Natural killer cell treated with Interleukin-12 subunit alpha and Interleukin-12 subunit beta and Interleukin-15 and Interleukin-18, amount 100 ng/mL, for 72 hours (primary cell): ENCODE measurements at places on chromosomes 6 and 20.

GRCh38 chr6:54428431-54428830 lies 120.2 kb downstream of the TINAG start:
- DNase-seq: no peak

GRCh38 chr6:145704143-145704781 lies 31.1 kb downstream of the EPM2A start:
- DNase-seq: no peak

GRCh38 chr6:93975159-93975558 lies 555.8 kb upstream of the EPHA7 start:
- no peak for DNase-seq

GRCh38 chr20:32189691-32190615 lies 17.6 kb downstream of the PLAGL2 start:
- DNase-seq: peak; percentile 69

- no peak for DNase-seq
Measured at GRCh38 chr6:154508573-154509375, 1.7 kb downstream of the CNKSR3 start.

DNA sequence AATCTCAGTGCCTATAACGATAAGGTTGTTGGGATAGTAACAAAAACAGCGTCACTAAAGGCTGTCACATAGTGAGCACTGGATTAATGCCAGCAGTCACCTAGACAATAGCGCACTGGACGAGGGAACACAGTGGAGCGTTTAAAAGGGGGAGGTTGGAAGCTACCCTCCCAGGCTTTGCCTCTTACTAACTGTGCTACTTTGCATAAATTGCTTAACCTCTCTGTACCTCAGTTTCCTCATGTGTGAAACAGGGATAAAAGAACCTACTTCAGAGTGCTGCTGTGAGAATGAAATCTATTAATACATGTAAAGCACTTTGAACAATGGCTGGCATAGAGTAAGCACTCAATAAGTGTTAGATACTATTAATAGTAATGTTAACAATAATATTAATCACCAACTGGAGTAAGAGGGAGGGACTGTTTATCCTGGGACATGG lies 10.5 kb downstream of the BCL2L1 start:
- no peak for DNase-seq

DNA sequence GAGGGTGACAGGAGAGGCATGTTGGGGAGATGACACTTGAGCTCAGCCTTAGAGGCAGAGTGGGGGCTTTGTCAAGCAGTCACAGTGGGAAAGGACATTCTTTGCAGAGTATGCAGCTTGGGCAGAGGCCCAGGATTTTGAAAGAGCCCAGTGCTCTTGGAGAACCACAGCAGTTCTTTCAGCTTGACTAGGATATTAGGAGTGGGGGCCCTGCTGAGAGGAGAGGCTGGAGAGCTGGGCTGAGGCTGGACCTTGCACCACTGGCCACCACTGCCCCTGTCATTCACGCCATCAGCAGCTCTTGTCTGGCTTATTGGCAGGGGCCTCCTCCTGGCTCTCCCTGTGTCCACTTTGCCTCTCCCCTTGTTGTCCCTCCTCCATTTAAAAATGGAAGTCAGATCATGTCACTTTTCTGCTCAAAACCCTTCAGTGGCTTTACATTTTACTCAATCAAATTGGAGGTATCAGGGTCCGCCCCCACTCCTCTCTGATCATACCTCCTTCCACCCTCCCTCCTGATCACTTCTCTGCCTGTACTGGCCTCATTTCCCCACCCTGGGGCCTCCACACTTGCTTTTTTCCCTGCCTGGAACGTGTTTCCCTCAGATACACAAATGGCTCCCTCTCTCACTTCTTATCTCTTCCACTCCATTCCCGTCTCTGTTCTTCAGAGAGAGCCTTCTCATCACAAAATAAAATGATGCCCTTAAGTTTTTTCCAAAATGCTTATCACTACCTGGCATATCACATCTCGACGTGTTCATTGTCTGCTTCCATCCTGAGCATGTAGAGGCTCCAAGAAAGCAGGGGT lies 10.5 kb downstream of the MANBAL start:
- DNase-seq: no peak

GRCh38 chr6:51648236-51648635 lies 439.2 kb downstream of the PKHD1 start:
- DNase-seq: no peak

DNA sequence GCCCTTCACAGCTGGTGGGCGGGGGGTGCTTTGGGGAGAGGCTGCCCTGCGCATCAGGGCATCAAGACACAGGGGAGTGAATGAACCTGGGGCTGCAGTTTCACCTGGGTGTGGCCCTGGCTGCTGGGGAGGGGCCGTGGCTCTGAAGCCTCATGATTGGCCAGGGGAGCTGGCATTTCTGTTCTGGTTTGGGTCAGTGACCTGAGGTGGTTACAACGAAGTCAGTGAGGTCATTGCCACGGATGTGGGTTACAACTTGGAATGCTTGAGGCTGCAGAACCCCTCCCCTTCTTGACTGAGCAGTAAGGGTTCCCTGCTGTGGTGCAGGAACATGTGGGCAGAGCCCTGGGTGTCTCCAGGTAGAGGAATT lies 3.0 kb downstream of the TCEA2 start:
- DNase-seq: peak; percentile 85

- no peak for DNase-seq
Measured at GRCh38 chr20:44223721-44224120, 13.2 kb upstream of the OSER1 start.

GRCh38 chr6:1287103-1287591 lies 24.8 kb upstream of the FOXQ1 start:
- no peak for DNase-seq

- DNase-seq: no peak
Measured at GRCh38 chr6:42419490-42420280, 32.0 kb downstream of the TRERF1 start.

- no peak for DNase-seq
Measured at GRCh38 chr20:47258745-47259695, 97.5 kb downstream of the ZMYND8 start.

GRCh38 chr6:52361945-52362442 lies at the start of gene PAQR8:
PAQR8 (plus strand) TSS chr6:52362151; CDS start chr6:52403214, 41,063 bp downstream.
- DNase-seq: peak; percentile 89

- DNase-seq: no peak
Measured at GRCh38 chr20:53699085-53699674, 105.5 kb upstream of the ZNF217 start.

- DNase-seq: no peak
Measured at GRCh38 chr6:156789081-156789943, 12.1 kb downstream of the ARID1B start.

DNA sequence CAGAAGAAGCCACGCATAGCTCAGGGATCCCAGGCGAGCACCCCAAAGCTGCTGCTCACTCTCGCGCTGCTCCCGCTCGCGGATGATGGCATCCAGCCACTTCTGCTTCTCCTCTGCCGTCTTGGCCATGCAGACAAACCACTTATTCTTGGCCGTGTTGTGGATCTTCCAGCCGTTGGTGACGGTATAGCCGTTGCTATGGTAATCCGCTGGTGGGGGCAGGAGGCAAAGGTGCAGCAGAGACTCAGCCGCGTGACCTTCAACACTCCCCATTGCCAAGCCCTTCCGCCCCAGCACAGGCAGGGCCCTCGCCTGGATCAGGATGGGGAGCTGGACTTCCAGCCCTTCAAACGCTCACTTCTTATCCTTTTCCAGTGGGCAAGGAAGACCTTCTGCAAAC lies 136.9 kb downstream of the PREX1 start:
- DNase-seq: no peak

DNA sequence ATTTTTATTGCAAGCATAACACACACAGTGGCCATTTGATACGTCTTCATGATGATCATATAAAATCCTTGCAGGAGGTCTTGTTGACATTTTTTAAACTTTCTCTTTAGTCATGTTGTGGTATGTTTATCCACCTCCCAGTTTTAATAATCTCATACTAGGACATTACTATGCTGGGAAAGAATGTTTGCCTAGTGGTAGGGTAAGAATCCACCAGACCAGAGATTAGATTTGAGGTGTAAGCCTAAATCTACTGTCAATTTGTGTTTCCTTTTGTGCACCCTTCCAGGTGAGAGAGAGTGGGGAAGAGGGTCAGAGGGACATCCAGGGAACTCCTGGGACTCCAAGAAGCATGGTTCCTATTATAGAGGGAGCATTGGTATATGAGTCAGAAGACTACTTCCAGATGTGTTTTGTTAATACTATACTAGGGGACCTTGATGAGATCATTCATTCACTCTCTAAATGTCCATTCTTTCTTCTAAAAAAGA lies 298.3 kb upstream of the SASH1 start:
- no peak for DNase-seq

DNA sequence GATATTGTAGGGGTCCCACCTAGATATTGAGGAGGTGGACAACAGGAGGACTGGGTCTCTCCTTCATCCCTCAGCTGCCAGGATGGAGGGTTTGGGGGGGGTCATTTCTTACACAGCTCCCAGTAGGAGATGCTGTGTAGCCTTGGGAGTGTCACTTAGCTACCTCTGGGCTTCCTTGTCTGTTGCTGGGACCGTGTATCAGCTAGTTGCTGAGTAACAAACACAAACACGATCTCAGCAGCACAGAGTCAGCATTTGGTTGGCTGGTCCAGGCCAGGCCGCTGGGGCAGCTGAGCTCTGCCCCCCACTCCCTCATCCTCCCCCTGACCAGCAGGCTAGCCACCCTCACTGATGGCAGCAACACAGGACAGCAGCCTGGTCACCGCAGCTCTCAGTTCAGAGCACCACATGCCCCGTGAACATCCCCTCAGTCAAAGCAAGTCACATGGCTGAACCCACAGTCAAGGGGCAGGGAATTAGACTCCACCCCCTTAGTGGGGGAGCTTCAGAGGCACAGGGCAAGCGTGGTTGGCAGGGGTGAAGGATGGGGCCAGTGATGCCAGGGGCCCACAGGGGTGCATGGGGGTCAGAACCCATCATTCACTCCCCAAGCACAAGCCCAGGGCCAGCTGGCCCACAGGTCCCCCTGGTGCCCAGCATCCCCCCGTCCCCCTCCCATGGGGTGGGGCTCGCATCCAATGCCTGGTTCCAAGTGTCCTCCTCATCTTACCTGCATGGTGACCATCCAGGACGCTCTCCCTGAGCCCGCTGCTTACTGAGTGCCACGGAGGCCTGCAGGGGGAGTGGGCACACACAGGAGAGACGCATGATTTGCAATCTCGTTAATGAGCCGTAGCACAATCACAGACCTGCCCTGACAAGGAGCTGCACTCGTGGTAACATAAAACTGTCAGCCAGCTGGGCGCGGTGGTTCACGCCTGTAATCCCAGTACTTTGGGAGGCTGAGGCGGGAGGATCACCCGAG lies 112.4 kb downstream of the TAF4 start:
- no peak for DNase-seq

DNA sequence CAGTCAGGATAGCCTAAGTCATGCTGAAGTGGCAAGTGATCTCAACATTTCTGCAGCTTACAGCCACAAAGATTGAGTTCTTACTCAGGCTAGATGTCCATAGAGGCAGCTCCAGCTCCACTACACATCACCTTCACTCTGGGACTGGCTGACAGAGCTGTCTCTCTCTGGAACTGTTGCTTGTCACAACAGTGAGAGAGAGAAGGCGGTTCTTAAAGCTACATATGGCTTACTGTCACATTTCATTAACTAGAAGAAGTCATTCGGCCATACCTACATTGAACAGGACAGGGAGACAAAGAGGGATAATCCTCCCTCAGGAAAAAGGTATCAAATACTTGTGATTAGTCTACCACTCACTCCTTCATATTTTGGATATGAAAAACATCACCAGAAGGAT lies 914.9 kb upstream of the FLRT3 start:
- no peak for DNase-seq

DNA sequence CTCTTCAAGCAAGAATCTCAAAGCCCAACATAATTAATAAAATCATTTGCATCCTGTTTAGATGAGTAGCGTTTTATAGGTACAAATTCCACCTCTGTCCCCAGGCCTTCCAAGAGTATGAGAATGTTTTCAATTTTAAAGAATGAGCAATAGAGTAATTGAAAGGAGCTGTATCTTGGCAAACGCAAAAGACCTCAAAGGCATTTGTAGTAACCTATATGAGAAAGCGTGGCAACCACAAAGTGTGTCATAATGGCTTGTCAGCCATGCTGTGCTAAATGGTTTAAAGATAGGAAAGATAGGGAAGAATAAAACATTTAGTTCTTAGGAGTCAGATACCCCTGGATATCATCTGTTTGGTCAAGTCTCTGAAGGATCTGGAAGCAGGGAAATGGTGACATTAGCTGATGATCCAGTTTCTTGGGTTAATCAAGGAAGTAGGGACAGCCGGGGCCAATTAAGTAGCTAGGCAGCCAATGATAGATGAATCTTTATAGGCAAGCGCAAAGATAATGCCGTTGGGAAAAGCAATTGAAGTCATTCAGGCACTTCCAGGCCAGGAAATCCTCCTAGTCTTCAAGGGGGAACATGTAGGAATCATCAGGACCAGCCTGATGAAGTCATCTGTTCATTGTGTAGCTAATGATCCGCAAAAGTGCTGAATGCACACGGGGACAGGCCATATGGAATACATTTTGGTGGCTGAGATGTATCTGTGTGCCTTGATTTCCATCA lies 71.5 kb upstream of the ISM1 start:
- no peak for DNase-seq

DNA sequence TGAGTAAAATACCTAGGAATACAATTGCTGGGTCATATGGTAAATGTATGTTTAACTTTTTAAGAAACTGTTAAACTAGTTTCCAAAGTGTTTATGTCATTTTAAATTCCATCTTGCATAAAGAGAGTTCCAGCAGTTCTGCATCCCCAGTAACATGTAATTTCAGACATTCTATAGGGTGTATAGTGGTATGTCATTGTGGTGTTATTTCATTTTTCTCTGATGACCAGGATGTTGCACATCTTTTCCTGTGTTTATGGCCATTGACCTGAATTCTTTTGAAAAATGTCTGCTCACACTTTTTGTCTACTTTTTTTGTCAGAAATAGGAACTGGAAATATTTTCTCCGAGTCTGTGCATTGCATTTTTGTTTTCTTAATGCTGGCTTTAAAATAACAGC lies 128.9 kb downstream of the TMEM200A start:
- DNase-seq: no peak

GRCh38 chr6:18101873-18102272 lies 20.6 kb downstream of the NHLRC1 start:
- DNase-seq: no peak

DNA sequence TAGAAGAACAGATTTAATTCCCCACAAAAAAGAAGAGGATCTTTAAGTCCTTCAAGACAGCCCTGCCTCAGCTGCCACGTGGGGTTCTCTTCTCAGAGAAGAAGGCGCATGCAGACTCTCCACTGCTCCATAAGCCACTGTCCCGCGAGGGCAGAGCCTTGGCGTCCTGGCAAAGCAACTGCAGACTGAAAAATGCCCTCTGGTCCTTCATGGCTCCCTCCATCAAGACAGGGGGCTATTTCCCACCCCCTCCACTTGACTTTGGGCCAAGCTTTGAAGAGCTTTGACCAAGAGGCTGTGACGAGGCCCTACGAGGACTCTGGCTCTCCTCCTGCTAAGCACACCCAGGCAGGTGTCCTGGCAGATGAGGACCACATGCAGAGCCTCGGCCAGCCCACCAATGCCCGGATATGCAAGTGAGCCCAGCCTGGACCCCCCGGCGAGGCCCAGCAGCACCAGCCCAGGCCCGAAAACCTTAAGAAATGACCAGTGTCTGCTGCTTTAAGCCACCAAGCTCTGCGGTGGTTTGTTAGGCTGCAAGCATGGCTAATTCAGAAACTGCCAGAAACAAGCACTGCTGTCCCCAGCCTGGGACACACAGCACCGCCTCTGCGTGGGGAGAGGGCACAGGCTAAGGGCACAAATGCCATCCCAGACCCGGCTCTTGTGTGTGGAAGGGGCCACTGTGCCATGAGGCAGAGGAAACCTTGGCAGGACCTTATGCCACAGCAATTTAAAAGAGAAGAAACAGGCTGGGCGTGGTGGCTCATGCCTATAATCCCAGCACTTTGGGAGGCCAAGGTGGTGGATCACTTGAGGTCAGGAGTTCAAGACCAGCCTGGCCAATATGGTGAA lies 16.1 kb downstream of the GMEB2 start:
- no peak for DNase-seq
